ENCODE measurements at places on chromosomes 2 and 18. TPM values are rescaled to one million over a fixed set of nuclear protein-coding genes. Genes with fewer than 3 reads are reported as not detected.

- no peak for DNase-seq
These were observed 148.9 kb downstream of the ATP9B start for GRCh38 chr18:79217979-79218604.

- no peak for DNase-seq
These were observed 79.7 kb upstream of the ACKR3 start for GRCh38 chr2:236489895-236490404.

GRCh38 chr18:48473816-48474215 is 64.6 kb upstream of the ZBTB7C start:
- DNase-seq, result no peak

- no peak for DNase-seq
These were observed 328.4 kb upstream of the MAP2 start for GRCh38 chr2:209095432-209095831.

The CMPK2 gene
- 3.9 TPM for total RNA-seq
